ENCODE measurements at places on chromosomes 11 and 22.

GRCh38 chr11:128359515-128359914 lies 227.8 kb downstream of the ETS1 start:
- DNase-seq = no peak

DNA sequence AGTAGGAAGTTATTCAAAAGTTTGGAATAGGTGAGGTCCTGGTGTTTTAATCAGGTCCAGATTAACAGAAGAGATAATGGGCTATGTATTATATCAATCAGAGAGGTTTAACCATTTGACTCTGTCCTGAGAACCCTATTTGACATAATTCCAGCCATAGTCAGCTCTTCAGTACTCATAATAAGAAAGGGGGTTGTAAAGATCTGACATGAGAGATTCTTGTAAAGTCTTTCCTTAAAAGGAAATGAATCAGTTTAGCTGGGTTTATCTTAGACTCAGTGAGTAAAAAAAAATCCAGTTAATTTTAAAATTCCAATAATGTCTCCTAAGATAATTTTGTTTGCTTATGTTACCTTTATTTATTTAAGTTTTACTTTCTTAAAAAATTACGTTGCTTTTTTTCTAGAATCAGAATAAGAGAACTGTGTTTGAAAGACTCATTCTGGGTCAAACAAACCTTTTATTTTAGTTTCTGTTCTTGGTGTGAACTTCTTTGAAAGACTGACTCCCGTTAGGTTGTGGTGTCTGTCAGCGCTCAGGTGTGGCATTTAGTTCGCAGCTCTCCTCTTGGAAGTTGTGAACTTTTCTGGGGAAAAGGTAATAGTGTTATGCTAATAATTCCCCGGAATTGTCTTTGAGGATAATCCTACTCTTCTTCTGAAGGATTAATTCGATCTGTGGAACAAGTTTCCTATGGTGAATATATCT lies 20.5 kb downstream of the NUCB2 start:
- DNase-seq = no peak

GRCh38 chr11:134517621-134518293 lies 105.7 kb upstream of the B3GAT1 start:
- DNase-seq = no peak

- DNase-seq = no peak
These were observed 14.2 kb downstream of the RANGAP1 start for GRCh38 chr22:41271787-41272186.

DNA sequence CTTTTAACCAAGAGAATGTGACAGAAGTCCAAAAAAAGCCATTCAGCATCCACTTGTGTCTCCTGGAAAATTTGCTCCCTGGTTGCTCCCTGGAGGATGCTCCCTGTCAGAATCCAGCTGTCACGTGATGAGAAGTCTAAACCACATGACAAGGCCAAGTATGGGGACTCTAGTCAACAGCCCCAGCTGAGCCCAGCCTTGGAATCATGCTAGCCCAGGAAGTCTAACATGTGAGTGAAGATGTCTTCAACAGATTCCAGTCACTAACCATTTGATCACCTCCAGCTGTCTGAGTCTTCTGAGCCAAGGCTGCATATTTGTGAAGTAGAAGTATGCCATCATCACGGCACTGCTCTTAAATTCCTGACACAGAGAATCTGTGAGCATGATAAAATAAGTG lies 4.2 kb downstream of the OR56B4 start:
- DNase-seq = no peak

- no peak for DNase-seq
These were observed 24.9 kb upstream of the OSBPL5 start for GRCh38 chr11:3189886-3190583.

GRCh38 chr11:109342261-109342660 lies 79.7 kb upstream of the C11orf87 start:
- no peak for DNase-seq

DNA sequence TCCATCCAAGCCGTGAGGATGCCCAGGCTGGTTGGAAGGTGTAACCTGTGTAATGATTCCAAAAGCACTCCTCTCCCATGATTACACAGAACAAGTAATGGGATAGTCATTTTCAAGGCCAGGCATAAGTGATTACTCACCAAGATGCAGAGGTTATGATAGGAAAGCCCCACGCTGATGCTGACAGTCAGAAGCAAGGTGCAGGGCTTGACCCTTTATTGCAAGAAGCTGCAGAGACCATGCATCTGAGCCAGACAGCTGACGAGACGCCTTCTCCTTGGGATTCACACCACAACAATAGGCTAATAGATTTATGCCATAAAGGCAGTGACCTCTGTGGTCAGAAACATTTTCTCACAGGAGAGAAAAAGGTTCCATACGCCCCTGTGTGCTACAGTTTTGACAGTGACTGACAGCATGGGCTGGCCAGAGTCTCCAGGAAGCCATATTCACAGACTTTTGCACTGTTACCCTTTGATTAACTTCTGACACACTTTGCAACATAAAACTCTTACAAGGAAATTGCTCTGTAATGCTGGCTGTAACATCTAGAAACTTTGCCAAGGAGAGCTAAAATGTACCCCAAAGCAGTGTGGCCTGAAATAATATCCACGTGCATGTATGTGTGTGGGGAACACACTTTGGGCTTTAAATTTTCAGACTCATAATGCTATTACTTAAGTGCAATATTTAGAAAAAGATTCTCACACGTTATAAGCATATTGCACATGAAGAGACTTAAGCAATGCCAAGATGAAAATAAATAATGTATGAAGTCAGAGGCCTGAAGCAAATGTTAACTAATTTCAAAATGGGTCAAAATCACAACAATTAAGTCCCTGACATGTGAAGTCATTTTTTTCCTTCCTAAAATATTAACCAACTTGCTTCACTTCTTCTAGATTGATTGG lies 1079.0 kb upstream of the TENM4 start:
- DNase-seq = no peak

- DNase-seq = no peak
These were observed 27.3 kb downstream of the INCENP start for GRCh38 chr11:62150887-62151736.

DNA sequence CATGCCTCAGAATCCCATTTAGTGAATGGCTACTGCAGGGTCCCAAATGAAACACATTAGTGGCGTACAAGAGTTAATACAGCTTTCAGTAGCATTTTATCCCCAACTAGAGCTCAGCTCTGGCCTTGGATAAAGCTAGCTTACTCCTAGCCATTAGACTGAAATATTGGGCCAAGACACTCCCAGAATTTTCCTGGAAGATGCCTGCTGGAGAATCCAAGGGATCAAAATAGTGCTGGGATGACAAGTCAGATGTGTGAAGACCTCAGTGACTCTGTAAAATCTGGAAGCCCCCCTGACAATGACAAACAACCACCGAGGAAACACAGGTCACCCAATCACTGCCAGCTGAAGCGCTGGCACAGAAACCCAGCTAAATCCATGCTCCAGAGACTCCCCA lies 303.1 kb upstream of the SORL1-AS1 start:
- DNase-seq = no peak

All from activated CD4-positive, alpha-beta T cell treated with anti-CD3 and anti-CD28 coated beads, Interleukin-2, amount 50 U/mL, for 4 hours (primary cell).